Smooth muscle cell of the umbilical artery (primary cell): ENCODE measurements at places on chromosomes 2 and 18. TPM values are rescaled to one million over a fixed set of nuclear protein-coding genes. Genes with fewer than 3 reads are reported as not detected.

The TANC1 gene
- total RNA-seq: 35.3 and 51.6 TPM in 2 replicates

The CIDEA gene
- total RNA-seq: 0.23 TPM in 1 of 2 replicates, not detected in the other

The FBLN7 gene
- 0.18 and 0.30 TPM in 2 replicates for total RNA-seq

The KCNJ13 gene
- 0.14 and 2.7 TPM in 2 replicates for total RNA-seq

The ACMSD gene
- not detected in 2 replicates for total RNA-seq

The TPGS2 gene
- total RNA-seq: 115 and 164 TPM in 2 replicates

The DES gene
- total RNA-seq: 5.3 and 6.1 TPM in 2 replicates

The SLC9A2 gene
- not detected in 2 replicates for total RNA-seq

The SLC14A1 gene
- total RNA-seq: 30.9 and 135 TPM in 2 replicates

The LIPT1 gene
- 4.1 and 6.2 TPM in 2 replicates for total RNA-seq

The PLCL1 gene
- 1.5 and 2.2 TPM in 2 replicates for total RNA-seq

The PLCD4 gene
- 0.59 and 0.78 TPM in 2 replicates for total RNA-seq

The KHK gene
- 0.59 and 1.2 TPM in 2 replicates for total RNA-seq

The PLEKHB2 gene
- total RNA-seq: 117 and 153 TPM in 2 replicates

The MEX3C gene
- 43.1 and 60.0 TPM in 2 replicates for total RNA-seq

The ASB1 gene
- 24.1 and 60.6 TPM in 2 replicates for total RNA-seq

The MAP3K19 gene
- not detected in 2 replicates for total RNA-seq

The AGBL5 gene
- 25.1 and 25.8 TPM in 2 replicates for total RNA-seq

The ALPP gene
- total RNA-seq: not detected in 2 replicates

The ZNF385B gene
- not detected in 2 replicates for total RNA-seq

The LAMA1 gene
- 31.2 and 44.6 TPM in 2 replicates for total RNA-seq

The FBXO41 gene
- 1.8 and 2.4 TPM in 2 replicates for total RNA-seq

The ONECUT2 gene
- total RNA-seq: under 0.01 and 0.05 TPM in 2 replicates

The ADD2 gene
- total RNA-seq: 0.28 TPM in 1 of 2 replicates, not detected in the other

The GATA6 gene
- total RNA-seq: 48.7 and 69.8 TPM in 2 replicates

The SGO2 gene
- total RNA-seq: 2.1 and 11.9 TPM in 2 replicates

The IL36G gene
- total RNA-seq: not detected in 2 replicates
